ENCODE measurements at places on chromosomes 11 and 22. TPM values are rescaled to one million over a fixed set of nuclear protein-coding genes. Genes with fewer than 3 reads are reported as not detected.

The MUC5AC gene
- not detected for total RNA-seq

The KCNJ1 gene
- total RNA-seq: not detected

The WT1 gene
- total RNA-seq: 4.4 TPM

DNA sequence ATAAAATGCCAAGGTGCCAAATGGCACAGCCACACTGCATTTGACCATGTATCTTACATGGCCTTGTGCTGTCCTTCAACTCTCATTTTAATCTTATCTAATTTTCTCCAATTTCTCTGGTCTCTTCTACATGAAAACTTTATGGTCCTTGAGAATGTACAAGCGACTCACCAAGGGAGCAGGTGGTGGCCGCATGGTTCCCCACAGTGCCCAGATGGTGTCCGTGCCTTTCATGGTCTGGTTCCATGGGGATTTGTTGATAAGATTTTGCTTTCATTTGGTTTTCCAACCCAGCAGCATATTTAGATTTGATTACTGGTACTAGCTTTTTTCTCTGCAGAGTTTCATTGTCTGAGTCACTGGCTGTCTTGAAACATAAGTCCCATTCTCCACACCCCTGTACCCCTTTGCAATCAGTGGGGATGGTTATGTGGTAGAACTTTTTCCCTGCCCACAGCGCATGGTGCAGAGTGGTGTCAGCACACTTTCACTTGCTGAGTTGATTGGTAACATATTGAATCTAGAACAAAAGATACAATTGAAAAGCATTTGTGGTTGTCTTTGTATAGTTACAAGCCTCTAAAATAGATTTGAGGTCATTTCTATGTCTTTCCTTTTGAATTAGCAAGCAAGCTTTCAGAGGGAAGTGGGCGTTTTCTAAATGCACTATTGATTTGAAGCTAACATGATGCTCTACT lies 24.1 kb downstream of the ZNRF3 start:
- DNase-seq: no peak

DNA sequence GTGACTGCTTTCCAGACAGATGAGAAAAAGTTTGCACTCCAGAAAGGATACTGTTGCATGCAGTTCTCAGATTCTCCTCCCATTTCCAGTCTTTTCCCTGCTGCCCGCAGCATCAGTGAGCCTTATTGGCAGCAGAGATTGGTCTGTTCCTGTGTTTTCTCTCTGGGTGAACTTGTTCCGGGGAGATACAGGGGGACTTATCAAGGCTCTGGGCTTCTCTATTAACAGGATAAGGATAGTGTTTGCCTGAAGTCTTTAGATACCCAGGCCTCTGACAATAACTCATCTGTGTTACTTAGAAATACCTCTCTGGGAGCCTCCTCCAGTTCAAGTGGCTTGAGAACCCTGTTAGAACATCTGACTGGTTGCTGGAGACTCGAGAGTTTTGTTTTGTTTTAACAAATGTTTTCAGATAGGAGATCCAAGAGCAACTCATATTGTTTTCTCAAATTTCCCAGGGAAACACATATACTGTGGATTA lies 154.7 kb downstream of the BLID start:
- no peak for DNase-seq

DNA sequence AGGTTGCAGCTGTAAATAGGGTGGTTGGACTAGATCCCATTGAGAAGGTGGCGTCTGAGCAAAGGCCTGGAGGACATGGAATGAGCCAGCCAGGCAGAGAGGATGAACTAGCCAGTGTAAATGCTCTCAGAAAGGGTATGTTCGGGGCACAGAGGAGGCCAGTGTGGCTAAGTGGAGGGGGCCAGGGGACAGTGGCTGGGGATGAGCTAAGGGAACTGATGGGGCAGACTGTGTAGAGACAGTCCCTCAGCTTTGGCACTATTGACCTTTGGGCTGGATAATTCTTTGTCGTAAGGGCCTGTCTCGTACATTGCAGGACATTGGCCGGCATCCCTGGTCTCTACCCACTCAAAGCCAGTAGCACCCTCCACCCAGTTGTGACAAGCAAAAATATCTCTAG lies 43.7 kb upstream of the ISX start:
- no peak for DNase-seq

GRCh38 chr11:111935317-111936039 lies 1.7 kb upstream of the DIXDC1 start:
- DNase-seq: no peak

GRCh38 chr11:11748706-11749365 lies 92.9 kb upstream of the USP47 start:
- peak; percentile 69 for DNase-seq

- DNase-seq: no peak
Observed at GRCh38 chr22:50298937-50299784, 8.3 kb downstream of the PLXNB2 start.

The APOA4 gene
- total RNA-seq: not detected

DNA sequence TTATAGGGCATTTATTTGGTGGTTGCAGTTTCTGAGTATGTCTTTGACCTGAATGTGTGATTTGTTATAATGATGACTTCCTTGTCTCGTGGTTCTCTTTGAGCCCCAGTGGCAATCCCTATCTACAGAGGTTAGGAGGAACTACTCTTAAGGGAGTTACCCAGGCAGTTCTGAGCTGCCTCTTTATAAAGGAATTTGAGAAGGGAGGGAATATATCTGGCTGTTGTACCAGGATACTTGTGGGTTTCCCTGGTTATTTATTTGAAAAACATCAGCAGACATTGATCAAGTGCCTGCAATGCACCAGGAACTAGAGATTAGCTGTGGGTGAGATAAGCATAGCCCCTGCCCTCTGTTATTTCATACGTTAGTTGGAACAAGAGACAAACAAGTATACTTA lies 243.5 kb upstream of the ARHGAP20 start:
- no peak for DNase-seq

DNA sequence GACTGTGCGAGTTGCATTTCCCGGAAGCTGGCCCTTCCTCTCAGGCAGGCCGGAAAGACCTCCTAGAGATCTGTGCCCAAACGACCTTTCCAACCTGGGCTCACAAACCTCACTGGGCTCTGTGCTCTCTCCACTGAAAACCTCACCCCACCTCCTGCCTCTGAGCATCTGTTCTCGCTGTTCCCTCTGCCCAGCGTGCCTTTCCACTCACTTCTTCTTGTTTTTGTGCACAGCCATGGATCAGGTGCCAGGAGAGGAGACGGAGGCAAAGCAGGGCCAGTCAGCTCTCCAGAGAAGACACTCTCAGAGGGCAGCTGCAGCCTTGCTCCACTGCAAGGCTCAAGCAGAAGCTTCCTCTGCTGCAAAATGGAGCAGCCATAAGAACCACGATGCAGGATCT lies 10.9 kb upstream of the CPT1A start:
- no peak for DNase-seq

GRCh38 chr11:24157316-24157715 lies 339.5 kb upstream of the LUZP2 start:
- DNase-seq: no peak

The MOV10L1 gene
- not detected for total RNA-seq

DNA sequence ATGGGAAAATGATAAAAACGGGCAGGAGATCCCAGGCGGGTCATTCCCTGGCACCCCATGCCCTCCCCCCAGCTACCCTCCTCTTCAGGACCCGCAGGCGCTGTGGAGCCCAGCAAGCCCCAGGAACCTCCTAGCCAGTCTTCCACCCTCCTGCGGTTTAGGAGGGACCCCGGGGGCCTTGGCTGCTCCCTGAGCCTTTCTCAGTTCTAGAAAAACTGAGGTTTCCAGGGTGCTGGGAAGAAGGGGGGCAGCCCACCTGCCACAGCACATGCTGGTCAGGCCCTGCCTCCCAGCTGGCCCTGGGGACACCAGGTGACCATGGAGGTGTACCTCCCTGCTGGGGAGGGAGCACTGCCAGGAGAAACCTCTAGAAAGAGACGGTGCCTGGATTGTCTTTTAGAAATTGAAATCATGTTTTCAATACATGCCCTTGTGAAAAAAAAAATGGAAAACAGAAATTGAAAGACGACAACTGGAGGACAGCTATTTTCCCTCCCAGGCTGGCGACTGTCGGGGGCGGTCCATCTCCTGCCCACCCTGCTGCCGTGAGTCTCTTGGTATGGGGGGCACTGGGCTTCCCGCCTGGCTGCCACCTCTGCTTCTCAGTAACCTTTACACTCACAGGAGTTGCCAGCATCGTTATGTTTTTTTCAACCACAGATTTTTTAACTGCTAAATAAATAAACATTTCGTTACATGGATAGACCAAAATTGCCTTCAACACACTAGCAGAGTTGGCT lies 398.5 kb downstream of the TBC1D22A start:
- no peak for DNase-seq

DNA sequence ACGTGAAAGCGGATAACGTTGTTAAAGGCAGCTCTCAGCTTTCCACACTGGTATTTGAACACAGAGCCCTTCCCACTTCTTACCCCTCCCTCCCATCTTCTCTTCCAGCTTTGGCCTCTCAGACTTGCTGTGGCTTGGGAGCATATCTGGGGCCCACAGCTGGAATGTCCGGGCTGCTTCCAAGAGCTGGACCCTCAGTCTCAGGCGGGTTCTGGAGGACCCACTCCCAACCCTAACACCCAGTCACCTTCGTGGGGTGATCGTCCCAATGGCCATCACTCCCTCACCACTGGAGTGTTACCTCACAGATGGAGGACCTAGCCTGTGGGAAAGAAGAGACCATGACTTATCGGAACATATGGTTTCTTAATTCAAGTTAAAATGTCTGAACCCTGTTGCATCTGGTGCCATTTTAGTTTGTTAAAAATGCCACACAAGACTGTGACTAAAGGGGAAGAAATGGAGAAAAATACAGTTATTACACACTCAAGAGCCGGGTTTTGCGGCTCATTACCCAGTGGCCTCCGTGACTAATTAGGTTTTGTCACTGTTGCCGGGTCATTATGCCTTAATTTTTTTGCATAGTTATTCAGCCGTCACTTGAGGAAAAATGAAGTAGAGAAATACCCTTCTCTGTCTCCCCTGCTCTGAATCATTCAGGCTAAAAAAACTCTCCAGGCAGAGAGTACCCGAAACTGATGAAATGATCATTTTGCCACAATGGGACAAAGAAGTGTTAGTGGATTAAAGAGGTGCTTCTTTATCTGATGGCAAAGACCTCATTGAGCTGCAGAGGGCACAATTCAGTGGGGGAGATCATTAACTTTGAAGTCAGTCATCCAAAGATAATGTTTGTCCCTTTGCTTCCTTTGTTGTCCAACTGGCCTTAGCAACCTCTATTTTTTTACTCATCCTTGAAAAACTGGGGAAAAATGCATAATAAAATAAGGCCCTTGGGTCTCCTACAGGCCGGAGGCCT lies 87.2 kb upstream of the HTATIP2 start:
- no peak for DNase-seq

The MRGPRF gene
- total RNA-seq: not detected

The CLCF1 gene
- 7.5 TPM for total RNA-seq

DNA sequence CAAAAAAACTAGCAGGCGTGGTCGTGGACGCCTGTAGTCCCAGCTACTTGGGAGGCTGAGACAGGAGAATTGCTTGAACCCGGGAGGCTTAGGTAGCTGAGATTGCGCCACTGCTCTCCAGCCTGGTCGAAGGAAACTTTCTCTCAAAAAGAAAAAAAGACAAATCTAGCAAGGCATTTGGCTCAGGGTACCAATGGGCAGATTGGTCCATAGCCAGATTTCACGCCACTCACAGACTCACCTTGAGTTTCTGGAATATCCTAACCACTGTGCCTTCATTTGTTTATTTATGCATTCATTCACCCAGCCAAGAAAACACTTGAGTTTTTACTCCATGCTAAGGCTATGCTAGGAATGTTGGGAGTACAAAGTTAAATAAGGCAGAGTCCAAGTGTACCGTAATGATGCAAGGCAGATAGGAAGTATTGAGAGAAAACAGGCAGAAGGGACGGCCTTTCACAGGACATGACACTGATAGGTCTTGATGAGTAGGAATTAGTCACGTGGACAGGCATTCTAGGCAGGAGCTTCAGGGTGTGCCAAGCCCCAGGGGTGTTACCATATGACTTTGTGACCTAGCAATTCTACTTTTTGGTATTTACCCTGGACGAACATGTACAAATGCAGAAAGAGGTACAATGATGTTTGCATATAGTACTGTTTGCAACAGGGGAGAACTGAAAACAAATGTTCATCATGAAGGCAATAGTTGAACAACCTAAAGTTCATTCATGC lies 3.0 kb upstream of the PACSIN3 start:
- peak; percentile 64 for DNase-seq

The PARVG gene
- 0.50 TPM for total RNA-seq

The SAMM50 gene
- 57.5 TPM for total RNA-seq

GRCh38 chr11:103659206-103659618 lies 377.2 kb upstream of the DDI1 start:
- peak; percentile 28 for DNase-seq

GRCh38 chr11:90732486-90732885 lies 509.6 kb upstream of the CHORDC1 start:
- no peak for DNase-seq

The ENTHD1 gene
- total RNA-seq: not detected

The MMP13 gene
- total RNA-seq: 0.47 TPM

DNA sequence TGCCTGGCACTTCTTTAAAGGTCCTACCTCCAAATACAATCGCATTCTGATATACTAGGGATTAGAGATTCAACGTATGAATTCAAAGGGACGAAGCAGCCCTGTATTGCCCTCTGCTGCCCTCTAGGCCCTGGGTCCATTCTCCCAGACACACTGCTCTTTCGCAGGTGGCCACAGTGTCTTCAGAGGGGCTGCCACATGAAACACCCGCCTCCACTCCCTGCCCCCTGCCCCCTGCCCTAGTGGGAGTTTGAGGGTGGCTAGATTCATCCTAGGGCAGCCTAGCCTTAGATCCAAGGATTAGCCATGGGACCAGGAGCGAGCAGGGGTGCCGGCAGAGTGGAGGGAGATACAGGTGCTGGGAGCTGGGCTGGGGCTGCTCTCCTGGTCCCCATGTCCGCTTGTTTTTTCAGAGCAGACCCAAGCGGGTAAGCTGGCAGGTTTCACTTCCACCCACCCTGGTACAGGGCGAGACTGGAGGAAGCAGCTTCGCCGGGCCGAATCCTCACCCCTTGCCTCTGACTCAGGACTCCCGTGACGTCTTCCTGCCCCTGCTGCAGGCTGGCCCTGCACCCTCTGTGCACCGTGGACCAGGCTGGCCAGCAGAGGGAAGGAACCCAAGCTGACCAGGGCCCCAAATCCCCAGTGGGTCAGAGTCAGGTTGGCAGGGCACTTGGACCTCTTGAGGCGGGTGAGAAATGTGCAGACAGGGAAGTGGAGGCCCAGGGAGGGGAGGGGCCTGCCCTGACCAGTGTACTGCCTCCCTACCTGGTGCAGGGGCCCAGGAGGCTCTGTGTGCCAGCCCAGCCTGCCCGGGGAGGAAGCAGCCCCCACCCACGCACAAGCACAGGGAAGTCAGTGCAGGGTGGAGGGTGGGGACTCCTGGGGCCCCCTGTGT lies 28.4 kb upstream of the HMOX1 start:
- DNase-seq: no peak

Data from HT1080 (cell line).